ENCODE measurements at places on chromosomes 3 and 15.

GRCh38 chr3:175103298-175103697 is 244.2 kb downstream of the NAALADL2 start:
- DNase-seq = no peak

DNA sequence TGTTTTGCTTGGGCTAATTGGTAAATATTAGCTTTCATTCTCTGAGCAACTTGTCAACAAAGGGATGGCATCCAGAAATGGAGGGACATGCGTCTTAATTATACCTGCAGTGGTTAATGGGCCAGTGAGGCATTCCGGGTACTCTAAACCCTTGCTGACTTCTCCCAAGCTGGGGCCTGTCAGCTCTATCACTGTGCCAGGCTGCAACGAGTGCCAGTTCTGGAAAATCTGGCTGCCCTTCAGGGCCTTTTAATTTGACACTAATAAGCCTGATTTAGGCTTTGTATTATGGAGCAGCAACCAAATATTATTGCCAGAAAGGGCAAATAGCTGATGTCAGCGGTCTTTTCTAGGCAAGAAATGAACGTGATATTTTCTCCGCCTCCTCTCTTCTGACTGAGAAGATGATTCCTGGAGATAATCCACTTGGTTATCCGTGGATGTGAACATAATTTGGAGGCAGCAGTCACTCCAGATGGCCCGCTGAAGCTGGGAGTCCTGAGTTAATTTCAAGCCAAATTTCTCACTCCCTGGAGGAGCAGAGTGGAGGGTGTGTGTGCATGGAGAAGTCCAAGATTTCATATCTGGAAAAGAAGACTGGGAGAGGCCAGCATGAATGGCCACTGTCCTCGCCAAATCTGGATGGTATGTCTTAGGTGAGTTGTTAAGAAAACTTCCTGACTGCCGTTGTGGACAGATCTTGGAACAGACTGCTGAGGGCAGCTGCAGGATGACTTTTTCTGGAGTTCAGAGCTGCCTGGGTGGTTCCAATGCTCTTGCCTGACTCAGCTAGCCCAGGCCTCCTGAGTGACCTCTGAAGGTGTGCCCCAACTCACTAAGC is 44.4 kb upstream of the PSMD6 start:
- no peak for DNase-seq

GRCh38 chr3:50365080-50365841 is 5.9 kb upstream of the TMEM115 start:
- DNase-seq = peak; percentile 89

DNA sequence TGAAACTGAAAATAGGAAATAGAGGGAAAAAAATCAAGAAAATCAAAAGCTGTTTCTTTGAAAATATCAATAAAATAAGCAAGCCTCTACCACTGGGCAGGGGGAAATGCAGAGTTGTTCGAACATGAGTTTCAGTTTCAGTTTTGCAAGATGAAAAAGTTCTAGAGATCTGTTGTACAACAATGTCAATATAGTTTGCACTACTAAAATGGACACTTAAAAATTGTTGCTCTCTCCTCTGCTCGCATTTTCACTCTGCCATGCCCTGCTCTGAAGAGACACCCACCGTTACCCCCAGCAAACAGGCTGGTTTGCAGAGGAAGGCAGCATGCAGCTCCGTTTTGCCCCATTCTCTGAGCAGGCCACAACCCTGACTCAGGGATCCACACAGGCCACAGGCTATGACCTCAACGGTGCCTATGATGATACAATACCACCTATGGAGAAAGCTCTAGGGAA is 64.5 kb downstream of the ZNF148 start:
- DNase-seq = peak; percentile 17

- no peak for DNase-seq
Observed at GRCh38 chr3:143751643-143752178, 96.6 kb downstream of the SLC9A9 start.

- no peak for DNase-seq
Observed at GRCh38 chr3:5499404-5499803, 311.9 kb downstream of the EDEM1 start.

- DNase-seq = no peak
Observed at GRCh38 chr3:189699885-189700284, 68.7 kb downstream of the TP63 start.

- DNase-seq = no peak
Observed at GRCh38 chr3:65876028-65876420, 162.7 kb downstream of the MAGI1 start.

DNA sequence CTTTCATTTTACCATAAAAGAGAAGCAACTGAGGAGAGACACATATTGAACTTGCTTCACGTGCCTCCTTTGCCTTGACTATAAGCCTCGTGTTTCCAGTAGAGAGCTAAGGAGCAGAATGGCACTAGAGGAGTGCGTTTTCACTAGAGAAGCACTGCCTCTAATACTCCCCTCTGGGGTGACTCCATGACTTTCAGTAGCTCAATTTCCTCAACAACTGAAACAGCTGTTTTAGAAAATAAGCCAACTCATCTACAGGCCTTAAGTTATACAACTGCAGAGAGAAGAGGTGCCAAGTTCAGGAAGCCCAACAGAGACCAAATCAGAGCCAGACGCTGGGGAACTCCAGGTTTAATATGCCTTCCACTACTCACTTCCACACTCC is 1.9 kb downstream of the UBP1 start:
- DNase-seq = no peak

DNA sequence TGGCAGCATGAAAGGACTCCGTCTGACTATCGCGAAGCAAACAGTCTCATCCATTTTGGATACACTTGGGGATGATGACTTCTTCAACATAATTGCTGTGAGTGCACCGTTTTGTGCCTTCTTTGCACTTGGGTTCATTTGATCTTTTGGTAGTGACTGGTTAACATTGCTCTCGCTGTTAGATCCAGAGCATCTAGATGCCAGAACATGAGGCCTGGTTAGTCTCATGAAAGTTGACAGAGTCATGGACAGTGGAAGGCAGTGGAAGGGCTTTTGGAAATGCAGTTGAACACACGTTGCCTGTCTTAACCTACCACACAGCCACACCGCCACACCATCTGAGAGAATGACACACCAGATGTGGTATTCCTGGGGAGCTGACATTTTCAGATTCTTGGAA is 357.9 kb downstream of the LRTM1 start:
- DNase-seq = no peak

DNA sequence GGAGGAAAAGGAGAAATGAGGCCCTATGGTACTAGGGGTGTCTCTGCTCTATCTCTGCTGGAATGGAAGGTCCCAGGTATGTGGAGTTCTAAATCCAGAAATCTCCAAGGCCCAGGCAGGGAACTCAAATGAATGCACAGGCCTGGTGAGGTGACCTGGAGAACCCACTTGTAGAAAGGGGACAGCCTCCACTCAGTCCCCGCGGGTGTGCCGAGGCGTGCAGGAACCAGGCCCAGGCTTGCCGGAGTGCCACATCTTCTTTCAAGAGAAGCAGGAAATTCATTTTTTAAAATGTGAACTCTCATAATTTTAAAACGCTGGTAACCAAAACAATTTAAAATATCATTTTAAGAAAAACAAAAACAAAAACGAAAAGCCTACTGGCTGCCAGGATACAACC is 32.2 kb upstream of the ADCY5 start:
- DNase-seq = no peak

GRCh38 chr3:56886314-56886713 is 84.6 kb upstream of the ARHGEF3 start:
- DNase-seq = no peak

GRCh38 chr3:22453906-22454535 is 703.0 kb upstream of the ZNF385D start:
- DNase-seq = no peak

DNA sequence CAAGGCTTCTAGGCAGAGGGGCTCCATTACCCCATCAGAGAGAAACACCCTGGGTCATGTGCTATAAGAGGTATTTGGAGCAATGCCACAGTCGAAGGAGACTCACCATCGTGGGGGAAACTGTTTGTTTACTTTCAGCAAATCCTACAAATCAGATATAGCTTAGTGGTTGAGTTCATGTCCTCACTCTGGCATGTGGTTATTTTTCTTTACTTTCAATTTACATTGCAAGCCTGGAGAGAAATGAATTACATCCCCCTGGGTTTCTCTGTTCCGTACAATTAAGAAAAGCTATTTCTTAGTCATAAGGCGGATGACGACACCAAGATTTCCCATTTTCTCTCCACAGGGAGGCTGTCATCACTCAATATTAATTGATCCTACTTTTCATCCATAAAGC is 36.9 kb downstream of the RFTN1 start:
- no peak for DNase-seq

GRCh38 chr3:188931531-188931930 is 240.2 kb upstream of the TPRG1 start:
- DNase-seq = no peak

- no peak for DNase-seq
Observed at GRCh38 chr15:29712149-29712885, 110.0 kb downstream of the TJP1 start.

- DNase-seq = no peak
Observed at GRCh38 chr15:87781959-87782625, 474.4 kb downstream of the NTRK3 start.

GRCh38 chr15:51727141-51727897 is 10.1 kb downstream of the LYSMD2 start:
- DNase-seq = no peak

DNA sequence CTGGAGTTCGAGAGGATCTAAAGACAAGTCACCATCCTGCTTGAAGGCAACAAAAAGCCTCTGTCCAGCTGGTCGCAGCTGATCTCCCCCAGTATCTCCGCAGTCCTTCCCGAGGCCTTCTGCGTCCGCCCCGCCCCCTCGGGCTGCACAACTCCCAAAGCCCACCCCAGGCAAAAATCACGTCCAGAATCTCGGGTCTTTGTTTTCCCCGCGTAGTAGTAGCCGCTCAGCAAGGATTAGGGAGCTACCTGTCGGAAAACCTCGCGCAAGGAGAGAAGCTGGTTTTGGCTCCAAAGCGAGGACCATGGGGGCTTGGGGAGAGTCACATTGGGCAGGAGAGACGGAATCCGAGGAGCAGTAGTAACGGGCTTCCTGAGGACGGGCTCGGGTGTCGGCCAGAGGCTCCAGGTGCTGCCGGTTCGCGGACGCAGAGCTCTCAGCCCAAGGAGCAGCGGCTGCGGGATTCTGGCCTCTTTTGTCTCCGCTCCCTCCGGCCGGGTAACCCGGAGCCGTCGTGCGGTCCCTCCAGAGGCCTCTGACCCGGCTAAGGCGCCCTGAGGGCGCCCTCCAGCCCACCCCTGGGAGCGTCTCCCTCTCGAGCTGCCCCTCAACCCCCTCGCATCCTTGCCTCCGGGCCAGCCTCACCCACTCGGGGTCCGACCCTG is 401 bp downstream of the ZSCAN29 start:
- no peak for DNase-seq

- DNase-seq = no peak
Observed at GRCh38 chr3:112805126-112805525, 41.5 kb downstream of the CD200R1L start.

GRCh38 chr15:59157840-59158700 is 48.6 kb upstream of the LDHAL6B start:
- no peak for DNase-seq

DNA sequence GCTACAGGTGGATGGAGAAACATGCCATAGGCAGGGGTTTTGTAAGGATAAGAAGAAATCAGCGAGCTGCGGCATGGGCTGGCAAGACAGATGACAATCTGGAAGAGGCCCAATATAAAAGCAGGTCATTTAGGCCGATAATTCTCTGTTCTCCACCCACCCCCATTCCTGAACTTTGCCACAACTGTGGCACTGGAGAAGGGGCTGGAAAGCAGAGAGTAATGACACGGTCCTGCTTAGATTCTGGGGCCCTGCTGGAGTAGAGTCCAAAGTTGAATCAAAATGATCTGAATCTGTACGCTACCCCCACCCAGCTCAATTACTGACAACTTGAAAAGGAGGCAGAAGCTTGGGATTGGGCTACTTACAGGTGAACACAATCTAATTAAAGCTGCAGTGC is 18.4 kb upstream of the BUB1B start:
- no peak for DNase-seq

- DNase-seq = no peak
Observed at GRCh38 chr3:118485693-118486092, 549.0 kb downstream of the IGSF11 start.

DNA sequence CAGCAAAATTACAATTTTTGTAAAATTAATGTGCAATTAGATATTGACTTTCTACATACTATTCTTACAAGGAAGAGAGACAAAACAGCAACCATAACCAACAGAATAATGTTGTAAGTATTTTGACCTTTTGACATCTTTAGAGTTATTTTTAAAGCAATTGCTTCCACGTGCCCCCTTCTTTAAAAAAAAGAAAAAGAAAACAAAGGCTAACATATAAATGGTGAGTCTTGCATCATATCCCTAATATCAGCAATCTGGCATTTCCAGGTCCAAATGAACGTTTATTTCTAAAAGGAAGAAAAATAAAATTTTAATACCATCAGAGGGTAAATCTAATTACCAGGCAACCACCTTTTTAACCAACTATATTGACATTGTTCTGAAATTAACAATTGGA is 19.3 kb upstream of the STRIT1 start:
- no peak for DNase-seq

DNA sequence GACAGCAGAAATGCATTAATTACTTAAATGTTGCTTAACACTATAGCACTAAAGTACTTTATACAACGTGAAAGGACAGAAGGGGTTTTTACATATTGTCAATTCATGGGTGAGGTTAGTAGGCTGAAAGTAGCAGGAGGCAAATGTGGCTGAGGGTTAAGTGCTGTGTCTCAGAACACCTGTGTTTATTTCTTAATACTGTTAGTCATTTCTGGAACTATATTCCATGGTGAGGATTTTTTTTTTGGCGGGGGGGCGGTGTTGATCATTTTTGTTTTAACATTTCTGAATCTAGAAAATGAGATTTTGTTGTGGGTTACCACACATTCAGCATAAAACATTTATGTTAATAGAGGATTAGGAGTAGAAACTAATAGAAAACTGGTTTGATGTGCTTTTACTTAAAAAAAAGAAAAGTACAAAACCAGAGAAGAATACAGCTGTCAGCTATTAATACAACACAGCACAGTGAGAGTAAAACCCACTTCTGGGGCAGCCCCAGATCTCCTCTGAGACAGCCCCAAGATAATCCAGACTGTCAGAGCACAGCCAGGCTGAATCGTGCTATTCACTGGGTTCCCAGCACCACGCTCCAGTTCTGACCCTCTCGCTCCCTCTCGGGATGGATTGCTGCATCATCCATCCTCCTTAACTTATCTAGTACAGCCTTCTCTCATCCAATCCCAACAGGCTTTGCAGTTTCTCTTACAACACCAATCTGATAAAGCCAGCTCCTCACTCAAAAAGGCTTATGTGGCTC is 307.7 kb downstream of the TUSC7 start:
- DNase-seq = no peak

DNA sequence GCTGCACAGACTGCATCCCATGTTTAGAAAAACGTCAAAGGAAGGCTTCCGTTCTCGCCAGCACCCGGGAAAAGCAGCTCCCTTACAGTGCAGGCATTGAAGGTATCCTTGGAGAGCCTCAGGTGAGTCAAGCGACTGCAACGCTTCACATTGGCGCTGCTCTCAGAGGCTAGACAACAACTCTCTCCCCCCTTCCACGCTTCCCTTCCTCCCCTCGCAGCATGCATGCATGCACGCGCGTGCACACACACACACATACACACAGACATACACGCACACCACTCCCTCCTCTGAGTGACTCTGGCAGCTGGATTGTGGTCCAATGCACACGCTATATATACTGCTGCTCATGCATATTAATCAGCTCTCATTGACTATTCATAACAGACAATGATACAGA is 191.1 kb downstream of the PDZRN3 start:
- no peak for DNase-seq

- no peak for DNase-seq
Observed at GRCh38 chr3:114904633-114905032, 242.5 kb downstream of the ZBTB20 start.

GRCh38 chr3:124201226-124201625 is 209.3 kb upstream of the ROPN1 start:
- DNase-seq = no peak

GRCh38 chr3:148420242-148420641 is 277.5 kb upstream of the AGTR1 start:
- DNase-seq = no peak
